Hepatocyte (in vitro differentiated cells): ENCODE measurements at places on chromosomes 1 and 21.

GRCh38 chr1:17218939-17219338, 14.0 kb downstream of the PADI1 start:
- no peak for DNase-seq

DNA sequence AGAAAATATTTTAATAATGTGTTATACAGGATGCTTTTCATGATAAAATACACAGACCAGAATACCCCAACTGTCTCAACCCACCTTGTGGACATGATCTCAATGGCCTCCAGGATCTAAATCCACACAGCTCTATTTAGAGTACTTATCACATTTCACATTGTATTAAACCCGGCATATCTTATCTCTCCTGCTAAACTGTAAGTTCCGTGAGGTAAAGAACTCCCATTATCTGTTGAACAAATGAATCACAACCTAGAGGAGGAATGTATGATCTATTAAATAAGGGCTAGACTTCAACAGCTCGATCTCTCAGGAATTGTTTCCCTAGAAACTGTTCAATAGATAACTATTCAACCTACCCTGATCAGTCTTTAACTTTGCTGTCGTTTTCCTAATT, 6.9 kb downstream of the ETV3 start:
- DNase-seq, result no peak

GRCh38 chr1:75492011-75492410, 118.9 kb downstream of the SLC44A5 start:
- DNase-seq, result no peak

- no peak for DNase-seq
Measured at GRCh38 chr1:1755852-1756251, 22.4 kb downstream of the NADK start.

DNA sequence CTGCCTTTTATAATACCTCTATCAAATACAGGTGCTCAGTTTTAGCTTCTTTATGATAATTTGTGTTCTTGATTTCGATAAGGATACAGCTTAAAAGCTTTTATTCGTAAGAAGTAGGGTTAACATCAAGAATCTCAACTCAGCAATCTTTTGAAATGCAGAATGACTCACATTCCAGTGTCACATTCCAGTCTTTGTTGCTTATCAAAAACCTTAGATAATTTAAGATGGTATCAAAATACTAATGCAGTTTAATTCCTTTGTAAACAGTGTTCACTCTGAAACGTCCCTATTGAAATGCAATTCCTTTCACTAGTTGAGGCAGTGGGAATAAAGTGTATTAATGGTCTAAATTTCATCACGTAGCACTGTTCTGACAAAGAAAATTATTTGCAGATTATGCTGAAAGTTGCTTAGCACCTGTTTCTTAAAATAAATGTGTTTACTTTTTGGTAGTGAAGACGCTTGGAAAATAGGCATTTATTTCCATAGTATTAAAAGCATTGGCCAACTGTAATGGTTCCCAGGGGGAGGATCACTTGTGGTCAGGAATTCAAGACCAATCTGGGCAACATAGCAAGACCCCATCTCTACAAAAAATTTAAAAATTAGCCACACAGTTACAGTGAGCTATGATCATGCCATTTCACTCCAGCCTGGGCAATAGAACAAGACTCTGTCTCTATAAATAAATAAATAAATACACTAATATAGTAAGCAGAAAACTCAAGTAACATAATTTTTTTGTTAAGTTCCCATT, 10.1 kb upstream of the CNN3 start:
- no peak for DNase-seq
